Posterior vena cava (tissue), 2 donors: ENCODE measurements at places on chromosomes 5 and 9. TPM values are rescaled to one million over a fixed set of nuclear protein-coding genes. Genes with fewer than 3 reads are reported as not detected.

CYLC2 gene
- total RNA-seq, result not detected

GRCh38 chr5:59923465-59923864 is 29.9 kb upstream of the PDE4D start:
- no peak for DNase-seq

- no peak for DNase-seq
Measured at GRCh38 chr5:123868267-123868666, 356.3 kb downstream of the CSNK1G3 start.

GRCh38 chr5:126869005-126869451 is 92.1 kb downstream of the LMNB1 start:
- DNase-seq, result no peak

DNA sequence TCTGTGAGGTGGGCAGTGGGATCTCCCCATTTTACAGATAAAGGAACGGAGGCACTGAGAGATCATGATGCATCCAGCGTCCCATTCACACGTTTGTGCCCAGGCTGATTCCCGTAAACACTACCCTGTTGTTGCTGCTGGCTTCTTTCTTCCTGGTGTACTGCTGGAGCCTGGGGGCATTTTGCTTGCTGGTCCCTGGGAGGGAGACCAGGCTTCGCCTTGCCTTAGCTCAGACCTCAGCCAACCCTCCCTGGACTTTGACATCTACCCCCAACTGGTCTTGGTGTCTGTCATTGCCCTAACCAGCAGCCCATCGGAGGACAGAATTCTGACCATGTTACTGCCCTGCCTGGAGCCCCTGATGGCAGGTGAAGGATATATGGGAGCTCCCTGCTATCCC is 82.4 kb downstream of the ZNF618 start:
- no peak for DNase-seq

- DNase-seq, result no peak
Measured at GRCh38 chr9:110971234-110971633, 67.0 kb downstream of the LPAR1 start.

EIF4EBP3 gene
- 11.0 TPM for total RNA-seq

DNA sequence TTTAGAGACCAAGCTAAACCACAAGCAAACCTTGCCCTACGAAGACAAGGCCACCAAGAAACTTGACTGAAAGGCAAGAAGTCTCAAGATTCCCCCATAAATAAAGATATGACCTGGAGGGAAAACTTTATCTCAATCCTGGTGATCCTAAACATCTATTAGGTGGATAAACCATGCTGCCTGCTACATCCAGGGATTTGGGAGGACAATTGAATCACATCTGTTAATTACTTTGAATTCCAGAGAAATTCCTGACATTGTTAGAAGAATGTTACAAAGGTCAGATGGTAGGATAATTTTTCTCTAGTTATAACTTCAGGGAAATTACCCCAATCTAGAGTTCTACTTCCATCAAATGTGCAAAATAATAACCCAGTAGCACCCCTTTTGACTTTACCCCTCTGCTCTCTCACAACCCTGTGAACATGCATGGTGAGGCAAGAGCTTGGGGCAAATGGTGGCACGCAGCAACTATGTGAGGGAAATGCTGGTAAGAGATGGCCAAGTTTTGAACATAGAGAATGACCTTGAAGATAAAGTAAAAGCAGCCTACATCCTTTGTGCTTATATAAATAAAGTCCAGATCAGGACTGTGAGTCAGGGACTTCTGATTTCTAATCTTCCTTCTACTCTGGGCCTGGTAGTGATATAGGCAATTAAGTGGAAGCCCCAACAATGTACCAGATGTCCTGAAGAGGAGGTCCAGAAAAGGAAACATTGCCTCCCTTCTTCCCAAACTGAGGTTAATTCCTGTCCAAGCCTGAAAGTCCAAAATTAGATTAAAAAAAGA is 57.1 kb upstream of the PTGER4 start:
- DNase-seq, result no peak

- no peak for DNase-seq
Measured at GRCh38 chr5:146007270-146007669, 70.9 kb downstream of the SH3RF2 start.

DNA sequence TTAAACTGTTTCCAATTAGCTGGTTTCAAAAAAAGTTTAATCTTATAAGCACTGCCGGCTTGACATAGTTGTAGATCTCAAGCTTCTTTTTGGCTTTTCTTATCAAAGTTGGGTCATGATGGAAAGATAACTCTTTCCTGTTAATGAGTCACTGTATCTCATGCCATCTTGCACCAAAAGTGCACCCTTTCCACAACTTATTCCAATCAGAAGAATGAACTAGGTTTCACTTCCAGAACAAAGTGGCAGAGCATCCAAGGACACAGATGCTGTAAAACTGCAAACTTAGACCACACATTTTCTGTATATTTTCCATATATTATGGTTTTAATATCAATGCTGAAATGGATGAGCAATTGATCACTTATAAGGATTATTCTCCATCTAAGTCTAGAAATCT is 198.2 kb downstream of the GLIS3 start:
- no peak for DNase-seq

MCTP1 gene
- 23.8 TPM for total RNA-seq

SET gene
- 189 TPM for total RNA-seq

DNA sequence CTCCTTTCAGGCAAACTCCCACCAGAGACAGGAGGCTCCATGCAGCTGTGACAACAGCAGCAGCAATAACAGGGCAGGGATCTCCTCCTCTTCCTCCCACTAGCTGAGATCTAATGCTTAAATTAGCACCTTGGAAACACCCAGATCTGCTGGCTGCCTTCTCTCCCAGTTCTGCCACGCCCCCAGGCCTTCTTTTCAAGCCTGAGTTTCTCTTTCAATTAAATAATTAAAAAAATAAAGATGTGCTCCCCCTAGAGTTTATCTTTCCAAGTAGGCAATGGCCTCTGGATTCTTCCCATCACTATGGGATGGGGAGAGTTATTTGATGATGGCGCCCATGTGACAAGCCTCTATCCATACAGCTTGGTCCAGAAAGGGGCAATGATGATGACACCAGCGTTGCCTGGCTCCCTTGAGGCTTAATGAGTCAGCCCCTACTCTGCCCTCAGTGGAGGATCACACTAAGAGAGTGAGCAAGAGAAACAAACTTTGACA is 3.8 kb downstream of the FAM219A start:
- peak; percentile 82 for DNase-seq

GRCh38 chr5:54644226-54644625 is 126.7 kb downstream of the SNX18 start:
- no peak for DNase-seq

RASEF gene
- total RNA-seq, result 0.37 TPM

- no peak for DNase-seq
Measured at GRCh38 chr9:129432297-129433154, 188.4 kb downstream of the C9orf50 start.

GRCh38 chr9:128168731-128169308 is 8.8 kb downstream of the BBLN start:
- no peak for DNase-seq

NSG2 gene
- total RNA-seq, result not detected

- no peak for DNase-seq
Measured at GRCh38 chr5:140391312-140391711, 10.3 kb upstream of the ANKHD1 start.

- DNase-seq, result no peak
Measured at GRCh38 chr9:94511955-94512265, 43.0 kb upstream of the PCAT7 start.

DNA sequence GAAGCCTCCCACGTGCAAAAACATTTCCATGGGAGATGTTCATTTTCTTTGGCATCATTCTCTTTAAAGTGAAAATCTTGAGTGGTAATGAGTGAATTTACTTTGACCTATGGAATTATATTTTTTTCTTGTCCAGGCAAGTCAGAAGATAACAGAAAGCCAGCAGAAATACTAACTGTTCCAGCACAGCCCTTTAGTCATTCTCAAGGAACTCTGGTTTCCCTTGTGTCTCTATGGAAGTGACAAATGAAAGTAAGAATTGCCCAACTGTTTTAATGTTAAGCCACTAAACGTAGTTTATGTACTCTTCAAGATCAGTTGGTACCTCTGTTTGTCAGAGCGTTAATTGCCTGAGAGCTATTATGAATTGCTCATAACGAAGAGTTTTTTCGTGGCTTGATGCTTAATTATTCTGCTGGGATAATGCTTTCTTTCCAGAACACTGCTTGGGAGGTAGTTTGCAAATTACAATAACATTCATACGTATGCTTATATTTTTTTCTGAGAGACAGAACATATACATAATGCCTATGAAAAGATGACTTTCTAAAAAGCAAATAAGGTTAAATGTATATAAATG is 84.5 kb upstream of the CER1 start:
- DNase-seq, result no peak

DNA sequence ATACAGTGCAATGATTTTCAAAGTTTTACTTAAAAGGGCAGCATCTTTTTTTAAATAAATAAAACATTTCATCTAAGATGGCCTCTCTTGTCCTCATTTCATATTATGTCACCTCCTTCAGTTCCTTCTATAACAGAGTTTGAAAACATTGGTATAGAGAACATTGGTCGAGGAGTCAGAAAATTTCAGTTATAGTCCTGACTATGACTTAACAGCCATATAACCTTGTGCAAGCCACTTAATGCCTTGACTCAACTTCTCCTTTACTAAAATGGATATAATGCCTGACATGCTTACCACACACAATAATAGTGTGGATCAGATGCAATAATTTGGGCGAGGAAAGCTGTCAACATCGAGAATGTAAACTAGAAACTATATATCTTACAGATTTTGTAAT is 22.6 kb downstream of the SSBP2 start:
- DNase-seq, result no peak

- DNase-seq, result peak; percentile 65
Measured at GRCh38 chr5:995318-995717, 13.3 kb upstream of the NKD2 start.

DNA sequence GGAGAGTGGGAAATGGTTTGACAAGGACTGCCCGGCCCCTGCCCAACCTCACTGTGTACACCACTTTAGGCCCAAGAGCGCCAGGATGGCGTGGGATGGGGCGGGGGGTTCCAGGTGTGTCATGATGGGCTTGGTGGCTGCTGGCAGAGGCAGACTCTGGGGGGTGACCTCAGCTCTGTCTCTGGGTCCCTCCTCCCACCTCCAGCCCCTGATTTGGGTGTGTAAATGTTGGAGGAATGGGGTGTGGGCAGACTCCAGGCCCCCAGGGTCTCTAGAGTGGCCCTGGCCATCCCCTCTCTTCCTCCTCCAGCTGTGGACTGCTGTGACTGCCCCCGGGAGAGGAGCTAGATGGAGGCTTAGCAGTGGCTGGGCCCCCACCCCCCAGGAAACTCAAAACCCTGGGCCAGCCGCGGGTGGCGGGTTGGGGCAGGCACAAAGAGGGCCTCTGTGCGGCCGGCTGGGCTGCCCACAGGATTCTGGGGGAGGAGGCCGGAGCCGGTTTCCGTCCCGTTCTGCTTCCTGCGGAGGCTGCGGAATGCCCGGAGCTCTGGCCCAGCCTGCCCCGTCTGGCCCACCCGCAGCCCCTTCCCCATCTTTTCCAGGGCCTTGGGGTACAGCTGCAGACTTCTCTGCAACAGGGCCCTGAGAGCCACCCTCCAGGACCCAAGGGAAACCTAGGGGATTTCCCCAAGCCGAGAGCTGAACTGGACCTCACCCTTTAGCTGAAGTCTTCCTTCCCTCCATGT is 23.1 kb downstream of the CXXC5 start:
- no peak for DNase-seq

DNA sequence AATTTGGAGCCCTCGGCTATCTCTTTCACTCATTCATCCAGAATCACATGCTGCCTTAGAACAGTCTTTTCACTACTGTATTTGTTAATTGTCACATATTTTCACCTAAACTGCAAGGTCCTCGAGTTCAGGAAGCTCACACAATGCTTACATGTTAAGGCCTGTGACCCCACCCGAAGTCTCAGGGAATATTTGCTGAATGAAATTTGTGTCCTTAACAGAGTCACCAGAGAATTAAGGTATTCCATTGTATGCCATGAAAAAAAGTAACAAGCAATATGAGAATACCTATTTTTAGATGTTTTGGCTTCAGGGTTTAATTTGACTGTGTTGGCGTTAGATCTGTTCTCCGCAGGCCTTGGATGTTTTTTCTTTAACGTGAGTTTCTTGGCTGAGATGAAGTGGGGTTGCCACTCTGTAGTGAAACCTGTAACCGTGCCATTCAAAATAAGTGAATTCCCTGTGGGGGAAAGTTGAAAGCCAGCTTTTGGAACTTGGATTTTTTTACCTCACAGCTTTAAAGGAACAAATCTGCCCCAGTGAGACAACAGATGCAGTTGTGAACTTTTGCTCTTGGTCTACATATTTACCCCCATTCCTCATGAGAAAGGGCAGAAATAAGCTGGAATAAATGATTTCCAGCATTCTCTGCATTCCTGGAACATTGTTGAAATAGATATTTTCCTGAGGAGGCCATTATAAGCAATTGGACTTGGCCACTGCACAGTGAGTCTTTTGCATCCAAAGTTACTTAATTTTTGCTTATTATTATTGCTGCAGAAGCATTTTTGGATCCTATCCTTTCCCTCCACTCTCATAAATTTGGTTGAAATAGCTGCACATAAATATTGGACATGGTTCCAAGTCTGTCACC is 35.9 kb upstream of the FBP1 start:
- DNase-seq, result no peak

DNA sequence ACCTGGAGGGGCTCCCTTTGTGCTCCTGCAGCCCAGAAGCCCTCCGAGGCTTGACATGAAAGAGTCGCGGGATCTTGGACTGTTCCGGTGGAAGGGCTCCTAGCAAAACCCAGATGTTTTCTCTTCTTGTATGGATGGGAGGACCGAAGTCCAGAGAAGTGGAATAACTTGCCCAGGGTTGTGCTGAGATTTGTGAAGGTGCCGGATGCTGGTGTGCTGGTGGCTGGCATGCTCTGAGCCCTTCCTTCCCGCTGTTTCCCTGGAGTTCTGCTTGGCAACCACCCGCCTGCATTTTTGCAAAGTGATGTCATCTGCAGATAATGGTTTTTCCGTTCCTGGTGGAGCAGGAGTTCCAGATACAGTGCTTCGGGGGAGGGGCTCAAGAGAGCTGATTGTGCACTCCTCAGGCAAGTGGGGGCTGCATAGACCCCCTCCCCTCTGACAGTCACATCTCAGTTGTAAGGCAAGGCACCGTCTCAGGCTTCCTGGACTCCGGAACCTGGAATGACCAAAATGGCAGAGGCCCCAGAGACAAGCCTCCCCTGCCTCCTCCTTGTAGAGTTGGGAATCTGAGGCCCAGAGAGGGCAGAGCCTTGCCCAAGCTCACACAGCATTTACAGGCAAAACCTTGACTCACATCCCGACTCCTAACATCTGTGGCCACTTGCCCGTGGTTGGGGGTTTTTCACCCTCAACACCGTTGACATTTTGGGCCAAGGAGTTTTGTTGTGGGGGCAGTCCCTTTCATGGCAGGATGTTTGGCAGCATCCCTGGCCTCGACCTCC is 157.0 kb downstream of the RGS3 start:
- peak; percentile 92 for DNase-seq

TXNDC8 gene
- total RNA-seq, result not detected

PCDHAC2 gene
- total RNA-seq, result 0.33 TPM

DNA sequence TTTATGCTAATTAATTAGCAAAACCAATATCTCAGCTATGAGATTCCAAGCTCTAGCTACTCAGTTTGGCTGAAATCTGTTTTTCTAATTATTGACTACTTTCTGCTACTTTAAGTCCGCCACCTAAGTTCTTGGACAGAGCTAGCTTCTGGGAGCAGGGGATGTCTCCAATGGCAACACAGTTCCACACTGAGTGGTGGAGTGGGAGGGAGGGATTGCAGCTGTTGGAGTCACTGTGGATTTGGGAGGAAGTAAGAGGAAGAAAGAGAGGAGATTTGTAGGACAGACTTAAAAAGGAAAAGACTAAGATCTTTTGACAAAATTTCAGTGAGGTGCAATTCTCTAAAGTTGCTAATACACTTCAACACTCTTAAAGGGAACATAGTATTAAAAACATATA is 450.8 kb downstream of the NFIB start:
- no peak for DNase-seq

CD72 gene
- total RNA-seq, result 2.8 TPM

- DNase-seq, result no peak
Measured at GRCh38 chr5:146690880-146691355, 174.9 kb upstream of the GPR151 start.
